ENCODE measurements at places on chromosomes 4 and X.

GRCh38 chr4:176333076-176333475 is 13.3 kb downstream of the SPCS3 start:
- peak; percentile 63 for DNase-seq

- DNase-seq = peak; percentile 73
Observed at GRCh38 chr4:168440442-168441264, 39.6 kb downstream of the DDX60L start.

DNA sequence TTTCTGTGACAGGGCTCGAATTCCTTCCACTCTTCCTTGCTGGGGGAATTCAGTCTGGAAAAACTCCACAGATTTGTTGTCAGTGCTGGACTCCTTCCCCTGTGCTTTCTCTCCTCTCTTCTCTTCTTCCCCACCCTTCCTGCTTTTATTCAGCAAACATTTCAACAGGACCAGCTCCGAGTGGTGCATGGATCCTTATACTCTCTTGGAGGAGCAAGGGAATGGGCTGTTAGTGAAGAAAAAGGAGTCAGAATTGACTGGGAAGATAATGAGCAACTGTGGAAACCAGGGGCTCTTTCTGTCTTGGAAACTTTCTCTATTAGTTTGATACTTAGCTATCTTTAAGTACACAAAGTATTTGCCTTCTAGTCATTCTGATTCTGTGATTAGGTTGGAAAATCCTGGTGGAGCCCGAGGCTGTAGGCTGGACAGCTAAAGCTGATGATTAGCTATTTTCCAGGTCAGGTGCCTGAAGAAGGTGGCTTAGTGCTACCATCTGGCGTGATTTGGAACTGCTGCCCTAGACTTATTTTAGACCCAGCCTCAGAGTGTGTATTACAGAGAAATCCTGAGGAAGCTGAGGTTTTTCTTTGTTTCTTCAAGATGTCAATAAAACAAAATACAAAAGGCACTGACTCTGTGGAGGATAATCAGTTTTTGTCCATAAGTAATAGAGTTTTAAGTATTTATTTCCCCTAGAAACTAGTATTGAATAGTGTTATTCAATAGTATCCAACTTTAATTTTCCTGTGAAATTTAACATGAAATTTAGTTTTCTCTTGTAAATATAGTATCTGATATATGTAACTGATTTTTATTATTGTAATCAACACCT is 38.4 kb downstream of the NAP1L5 start:
- DNase-seq = peak; percentile 62

GRCh38 chrX:19344661-19345060 is 934 bp downstream of the PDHA1 start:
- no peak for DNase-seq

DNA sequence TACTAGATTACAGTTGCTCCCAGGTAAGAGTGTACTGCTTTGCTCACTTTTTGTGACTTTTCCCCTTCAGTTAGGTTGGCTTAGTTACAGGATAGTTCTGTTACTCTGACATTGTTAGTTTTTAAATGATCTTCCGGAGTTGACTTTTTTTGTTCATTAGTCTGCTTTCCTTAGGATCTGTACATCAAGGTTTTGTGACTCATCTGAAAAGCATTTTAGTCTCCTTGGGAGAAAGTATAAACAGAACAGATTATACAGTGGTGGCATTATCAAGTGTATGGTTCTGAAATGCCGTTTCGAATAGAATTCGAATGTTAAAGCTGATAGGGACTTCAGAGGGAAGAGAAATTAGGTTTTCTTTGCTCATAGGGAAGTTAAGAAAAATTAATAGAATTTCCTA is 63.3 kb downstream of the USP9X start:
- DNase-seq = peak; percentile 75

GRCh38 chr4:20354120-20354519 is 102.4 kb downstream of the SLIT2 start:
- no peak for DNase-seq

GRCh38 chr4:183469285-183469684 is 24.8 kb downstream of the CDKN2AIP start:
- DNase-seq = no peak

GRCh38 chr4:168674077-168674747 is 177.4 kb downstream of the PALLD start:
- DNase-seq = peak; percentile 40

- DNase-seq = no peak
Observed at GRCh38 chrX:141787655-141788054, 50.5 kb upstream of the MAGEC3 start.

DNA sequence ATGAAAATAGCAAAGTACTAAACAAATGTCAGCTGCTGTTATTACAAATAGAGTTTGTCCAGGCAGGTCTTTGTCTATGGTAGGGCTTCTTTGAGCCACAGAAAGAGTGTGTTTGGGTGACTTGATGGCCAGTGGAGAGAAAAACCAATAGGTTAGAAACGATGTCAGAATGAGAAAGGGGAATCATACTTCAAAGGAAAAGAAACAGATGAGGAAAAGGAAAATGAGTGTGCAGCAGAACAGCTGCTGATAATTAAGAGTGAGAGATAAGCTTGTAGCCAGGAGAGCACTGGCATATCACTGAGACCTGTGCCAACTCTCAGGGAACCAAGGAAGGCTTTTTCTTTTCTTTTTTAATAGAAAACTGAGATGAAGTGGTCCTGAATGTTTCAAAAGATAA is 257.2 kb downstream of the ARHGAP24 start:
- DNase-seq = no peak

DNA sequence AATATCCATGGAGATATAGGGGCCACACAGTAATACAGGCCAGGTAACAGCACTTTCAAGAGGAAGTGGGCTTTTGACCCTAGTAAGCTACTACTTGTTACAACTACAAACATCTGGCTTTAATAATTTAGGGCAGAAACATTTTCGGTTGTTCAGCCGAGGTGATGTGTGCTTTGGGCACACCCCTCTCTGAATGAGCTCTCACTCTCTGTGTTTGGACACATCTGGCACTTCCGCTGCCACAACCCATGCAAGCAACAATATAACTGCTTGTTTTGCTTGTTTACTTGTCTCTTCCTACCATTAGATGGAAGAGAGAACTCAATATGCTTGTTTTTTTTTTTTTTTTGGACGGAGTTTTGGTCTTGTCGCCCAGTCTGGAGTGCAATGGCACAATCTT is 277.2 kb downstream of the HS3ST1 start:
- no peak for DNase-seq

DNA sequence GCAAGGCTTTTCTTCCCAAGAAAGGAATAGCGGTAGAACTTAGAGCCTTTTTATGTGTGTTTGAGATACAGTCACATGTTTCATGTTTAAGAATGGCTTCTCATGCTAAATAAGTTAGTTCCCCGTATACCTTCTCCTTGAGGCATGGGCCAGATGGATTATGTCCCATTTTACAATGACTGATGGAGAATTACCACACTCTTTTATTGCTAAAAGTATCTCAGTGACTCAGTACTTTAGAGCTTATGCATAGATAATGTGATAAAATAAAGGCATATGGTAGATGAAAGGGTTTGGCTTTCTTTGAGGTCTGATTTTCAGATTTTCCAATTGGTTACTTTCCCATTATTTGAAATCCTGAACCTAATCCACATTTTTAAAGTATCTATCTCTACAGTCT is 121.8 kb upstream of the BMPR1B start:
- DNase-seq = peak; percentile 65

All from astrocyte (in vitro differentiated cells and primary cell).